ENCODE measurements at places on chromosomes 7 and 10.

- DNase-seq = no peak
These were observed 65.8 kb downstream of the ENTPD1 start for GRCh38 chr10:95821720-95822119.

GRCh38 chr10:129694691-129695243 lies 227.7 kb downstream of the MGMT start:
- no peak for DNase-seq

DNA sequence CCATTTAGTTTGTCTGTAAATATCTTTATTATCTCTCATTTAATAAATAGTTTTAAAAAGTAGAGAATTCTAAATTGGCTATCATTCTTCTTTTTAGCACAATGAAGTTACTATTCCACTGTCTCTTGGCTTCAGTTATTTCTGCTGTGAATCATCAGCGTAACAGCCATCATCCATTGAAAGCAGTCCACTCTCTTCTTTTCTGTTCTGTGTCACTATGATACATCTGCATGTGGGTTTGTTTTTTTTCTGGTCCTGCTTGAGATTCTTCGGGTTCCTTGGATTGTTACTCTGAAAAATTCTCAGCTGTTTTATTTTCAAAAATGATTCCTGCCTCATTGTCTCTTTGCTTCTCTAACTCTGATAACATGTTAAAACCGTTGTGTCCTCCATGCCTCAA lies 52.5 kb downstream of the CSGALNACT2 start:
- DNase-seq = no peak

GRCh38 chr7:5681423-5681822 lies 100.0 kb downstream of the RNF216 start:
- no peak for DNase-seq

DNA sequence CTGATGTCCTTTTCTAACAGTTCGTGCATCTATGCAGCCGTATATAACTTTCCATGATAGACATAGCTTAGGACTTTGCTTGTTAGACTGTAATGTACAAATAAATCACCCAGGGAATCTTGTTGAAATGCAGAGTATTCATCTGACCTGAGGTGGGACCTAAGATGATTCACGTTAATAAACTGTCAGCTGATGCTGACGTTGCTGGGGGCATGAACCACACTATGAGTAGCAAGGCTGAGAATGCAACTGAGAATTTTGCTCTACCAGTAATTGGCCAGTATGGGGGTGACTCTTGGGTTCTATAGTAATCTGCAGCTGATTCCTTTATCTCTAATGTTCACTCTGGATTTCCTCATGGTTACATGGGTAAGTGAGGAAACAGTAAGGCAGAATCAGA lies 130.1 kb upstream of the MALRD1 start:
- no peak for DNase-seq

DNA sequence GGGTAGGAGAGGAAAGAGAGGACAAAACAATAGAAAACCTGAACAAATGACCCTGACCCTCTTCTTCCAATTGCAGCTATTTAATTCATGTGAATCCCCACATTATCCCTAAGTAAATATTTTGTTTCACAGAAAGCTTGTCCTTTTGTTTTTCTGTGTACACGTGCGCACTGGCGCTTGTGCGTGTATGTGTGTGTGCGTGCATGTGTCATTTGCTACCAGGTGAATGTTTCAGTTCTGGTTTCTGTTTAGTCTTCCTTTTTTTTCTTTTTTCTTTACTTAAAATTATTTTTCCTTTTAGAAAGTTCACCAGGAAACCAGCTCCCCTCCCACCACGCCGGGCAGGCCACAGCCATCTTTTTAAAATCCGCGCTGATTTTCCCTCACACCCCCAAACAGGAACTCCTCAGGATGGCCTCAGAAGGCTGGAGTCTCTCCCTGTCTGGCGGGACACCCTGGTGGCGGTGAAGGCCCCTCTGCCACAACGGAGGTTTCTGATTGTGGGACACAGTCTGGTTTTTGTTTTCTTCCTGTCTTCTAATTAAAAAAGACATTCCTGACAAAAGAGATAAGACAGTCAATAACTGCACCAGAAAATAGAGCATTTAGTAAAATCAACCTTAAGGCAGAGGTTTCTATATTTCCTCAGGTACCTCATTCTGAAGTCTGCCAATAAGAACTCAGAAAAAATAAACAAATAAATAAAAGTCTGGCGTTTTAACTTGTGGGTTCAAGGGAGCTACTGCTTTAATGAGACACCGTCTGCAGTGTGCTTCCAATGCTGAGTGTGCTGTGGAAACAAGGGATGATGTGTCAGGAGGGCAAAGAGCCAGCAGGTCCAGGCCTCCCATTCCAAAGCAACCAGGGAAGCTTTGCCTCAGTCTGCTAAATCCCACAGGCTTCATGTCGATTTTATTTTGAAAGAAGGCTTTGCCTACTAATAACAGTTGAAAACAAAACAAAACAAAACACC lies 17.4 kb downstream of the IRF5 start:
- no peak for DNase-seq

DNA sequence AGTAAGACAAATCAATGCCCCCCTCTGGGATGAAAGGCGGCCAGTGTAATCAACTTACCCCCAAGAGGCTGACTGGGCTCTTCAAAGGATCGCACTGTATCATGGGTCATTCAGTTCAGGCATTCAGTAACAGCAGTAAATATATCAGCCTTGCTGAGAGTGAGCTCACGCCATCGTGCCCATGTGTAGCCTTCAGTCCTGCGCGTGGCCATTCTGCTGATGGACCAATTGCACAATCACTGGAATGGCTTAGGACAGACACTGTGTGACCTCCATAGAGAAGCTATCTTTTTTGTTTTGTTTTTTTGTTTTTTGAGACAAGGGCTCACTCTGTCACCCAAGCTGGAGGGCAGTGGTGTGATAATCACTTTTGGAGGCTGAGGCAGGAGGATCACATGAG lies 9.1 kb upstream of the PRKRIP1 start:
- DNase-seq = no peak

GRCh38 chr7:43232366-43232765 lies 119.9 kb downstream of the HECW1 start:
- DNase-seq = no peak

GRCh38 chr7:123941391-123942180 lies 16.5 kb downstream of the SPAM1 start:
- no peak for DNase-seq

- no peak for DNase-seq
These were observed 145.4 kb upstream of the ASAH2 start for GRCh38 chr10:50396491-50397311.

DNA sequence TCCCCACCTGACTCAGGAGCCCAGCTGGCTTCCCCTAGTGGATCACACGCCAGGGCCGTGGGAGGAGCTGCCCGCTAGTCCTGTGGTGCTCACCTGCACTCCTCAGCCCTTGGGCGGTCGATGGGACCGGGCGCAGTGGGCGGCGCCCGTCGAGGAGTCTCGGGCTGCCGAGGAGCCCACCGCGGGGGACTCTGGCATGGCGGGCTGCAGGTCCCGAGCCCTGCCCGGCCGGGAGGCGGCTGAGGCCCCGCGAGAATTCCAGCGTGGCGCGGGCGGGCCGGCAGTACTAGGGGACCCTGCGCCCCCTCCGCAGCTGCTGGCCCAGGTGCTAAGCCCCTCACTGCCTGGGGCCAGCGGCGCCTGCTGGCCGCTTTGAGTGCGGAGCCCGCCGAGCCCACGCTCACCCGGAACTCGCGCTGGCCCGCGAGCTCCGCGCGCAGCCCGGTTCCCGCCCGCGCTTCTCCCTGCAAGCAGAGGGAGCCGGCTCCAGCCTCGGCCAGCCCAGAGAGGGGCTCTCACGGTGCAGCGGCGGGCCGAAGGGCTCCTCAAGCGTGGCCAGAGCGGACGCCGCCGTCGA lies 367.9 kb downstream of the TYW1 start:
- no peak for DNase-seq

DNA sequence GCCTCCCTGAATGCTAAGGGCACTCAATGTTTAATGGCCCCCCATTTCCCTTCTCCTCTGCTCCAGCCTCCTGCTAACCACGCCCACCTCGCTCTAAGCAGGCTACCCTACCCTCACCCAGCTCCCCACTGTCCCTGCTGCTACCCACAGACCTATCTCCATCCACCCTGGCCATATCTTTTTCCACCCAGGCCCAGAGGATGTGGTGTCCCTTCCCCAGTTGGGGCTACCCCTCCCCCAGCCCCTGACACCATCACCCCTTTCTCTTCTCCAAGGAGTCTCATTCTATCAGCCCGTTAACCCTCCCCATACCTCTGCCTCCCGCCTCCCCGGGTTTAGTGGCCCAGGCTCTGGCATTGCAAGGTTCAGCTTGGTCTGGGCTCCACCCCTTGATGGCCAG lies 28.9 kb upstream of the PPIF start:
- no peak for DNase-seq

GRCh38 chr10:101297901-101298486 lies 56.0 kb upstream of the BTRC start:
- peak; percentile 74 for DNase-seq

- no peak for DNase-seq
These were observed 230.4 kb downstream of the TNS3 start for GRCh38 chr7:47351233-47352154.

GRCh38 chr7:106183952-106184351 lies 71.8 kb upstream of the SYPL1 start:
- DNase-seq = no peak

GRCh38 chr10:129353101-129353500 lies 113.9 kb upstream of the MGMT start:
- DNase-seq = no peak

GRCh38 chr7:152848026-152848425 lies 88.5 kb downstream of the ACTR3B start:
- DNase-seq = no peak

DNA sequence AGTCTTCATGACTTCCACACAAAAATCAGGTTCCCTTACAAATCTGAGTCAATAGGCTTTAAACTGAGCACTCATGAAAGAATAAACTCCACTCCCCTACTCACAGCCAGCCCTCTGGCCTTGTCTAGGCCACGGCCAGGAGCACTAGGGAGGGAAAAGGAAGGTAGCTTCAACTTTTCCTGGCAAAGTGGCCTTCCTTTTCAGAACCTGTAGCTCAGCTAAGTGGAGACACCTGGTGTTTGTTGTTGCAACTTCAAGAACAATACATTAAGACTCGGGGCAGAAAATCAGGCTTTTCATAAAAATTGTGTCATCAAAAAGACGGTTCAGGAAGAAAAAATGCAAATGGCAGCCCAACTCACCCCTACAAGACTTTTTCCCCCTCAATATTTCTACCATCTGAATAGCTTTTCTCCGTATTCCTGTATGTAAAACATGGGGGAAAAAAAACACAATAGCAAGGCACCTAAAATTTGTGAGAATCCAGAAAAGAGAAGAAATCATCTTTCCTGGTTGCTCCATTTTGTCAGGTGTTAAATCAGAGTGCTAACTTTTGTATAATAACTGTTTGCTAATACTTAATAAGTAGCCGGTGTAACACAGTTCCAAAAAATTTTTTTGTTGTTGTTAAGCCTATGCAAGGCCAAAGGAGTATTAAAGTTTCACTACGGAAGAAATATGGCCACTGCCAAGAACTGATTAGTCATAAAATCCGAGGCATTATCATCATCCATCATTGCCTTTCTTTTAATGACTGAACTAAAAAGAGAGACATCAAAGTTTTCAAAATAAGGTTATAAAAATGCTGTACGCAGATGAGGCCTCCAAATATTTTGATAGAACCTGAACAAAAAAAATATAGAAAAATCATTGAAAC lies 66.2 kb upstream of the ARID5B start:
- DNase-seq = peak; percentile 26

- DNase-seq = no peak
These were observed 670 bp downstream of the RCC1L start for GRCh38 chr7:75072981-75073283.

DNA sequence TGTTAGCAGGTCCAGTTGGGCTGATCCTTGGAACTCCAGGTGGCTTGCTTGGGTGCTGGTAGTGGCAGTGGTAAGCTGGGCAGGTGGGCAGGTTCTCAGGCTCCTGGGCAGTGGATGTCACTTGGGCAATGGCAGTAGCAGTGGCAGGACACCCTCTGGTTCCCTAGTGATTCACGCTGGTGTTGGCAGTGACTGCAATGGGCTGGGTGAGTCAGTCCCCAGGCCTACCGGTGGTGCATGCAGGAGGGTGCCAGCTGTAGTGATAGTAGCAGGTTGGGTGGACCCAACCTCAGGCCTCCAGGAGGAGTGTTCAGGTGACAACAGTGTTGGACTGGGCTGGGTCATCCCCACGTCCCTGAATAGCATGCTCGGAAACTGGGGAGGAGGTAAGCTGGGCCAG lies 189.2 kb downstream of the ZEB1 start:
- DNase-seq = no peak

- DNase-seq = no peak
These were observed 14.5 kb upstream of the PAX2 start for GRCh38 chr10:100730725-100731406.

- DNase-seq = no peak
These were observed 569.3 kb downstream of the TCERG1L start for GRCh38 chr10:130741901-130742855.

GRCh38 chr10:132326925-132327324 lies 5.1 kb upstream of the LRRC27 start:
- DNase-seq = no peak

GRCh38 chr10:78508955-78509748 lies 475.5 kb downstream of the RPS24 start:
- no peak for DNase-seq

DNA sequence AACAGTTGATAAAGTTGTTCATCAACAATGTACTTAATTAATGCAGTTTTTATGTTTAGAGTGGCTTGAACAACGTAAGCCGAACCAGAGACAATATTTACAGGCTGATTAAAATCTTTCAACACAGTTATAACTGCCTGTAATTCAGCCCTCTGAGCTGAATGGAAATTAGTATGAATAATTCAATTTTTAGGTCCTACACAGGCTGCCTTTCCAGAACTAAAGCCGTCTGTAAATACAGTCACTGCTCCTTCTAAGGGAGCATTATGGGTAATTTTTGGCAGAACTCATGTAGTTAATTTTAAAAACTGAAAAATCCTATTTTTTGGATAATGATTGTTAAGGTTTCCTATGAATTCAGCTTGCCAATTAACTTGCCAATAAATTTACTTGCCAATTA lies 2.6 kb upstream of the GIMAP4 start:
- DNase-seq = no peak

Data from CD8-positive, alpha-beta T cell (primary cell).